CD4-positive, alpha-beta T cell treated with Interferon alpha-2 for 1 hour (primary cell): ENCODE measurements at places on chromosomes 6 and 20.

GRCh38 chr6:125819535-125820326 is 29.0 kb downstream of the NCOA7 start:
- no peak for DNase-seq

DNA sequence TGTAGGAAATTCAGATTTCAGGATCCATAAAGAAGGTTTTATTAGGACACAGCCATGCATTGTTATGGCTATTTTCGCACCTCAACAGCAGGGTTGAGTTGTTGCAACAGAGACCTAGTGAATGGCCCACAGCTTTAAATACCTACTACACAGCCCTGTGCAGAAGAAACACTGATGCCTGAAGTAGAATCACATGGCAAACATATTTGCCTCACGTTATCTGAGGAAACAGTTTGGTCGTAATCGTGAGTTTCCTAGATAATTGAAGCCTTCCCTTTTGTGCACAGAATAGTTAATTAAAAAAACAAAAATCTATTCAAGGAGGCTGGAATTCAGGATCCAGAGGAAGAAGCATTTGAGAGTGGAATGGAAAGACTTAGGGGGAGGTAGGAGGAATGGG is 55.1 kb downstream of the GCNT2 start:
- DNase-seq, result no peak

GRCh38 chr6:79913369-79913768 is 34.0 kb downstream of the ELOVL4 start:
- no peak for DNase-seq

DNA sequence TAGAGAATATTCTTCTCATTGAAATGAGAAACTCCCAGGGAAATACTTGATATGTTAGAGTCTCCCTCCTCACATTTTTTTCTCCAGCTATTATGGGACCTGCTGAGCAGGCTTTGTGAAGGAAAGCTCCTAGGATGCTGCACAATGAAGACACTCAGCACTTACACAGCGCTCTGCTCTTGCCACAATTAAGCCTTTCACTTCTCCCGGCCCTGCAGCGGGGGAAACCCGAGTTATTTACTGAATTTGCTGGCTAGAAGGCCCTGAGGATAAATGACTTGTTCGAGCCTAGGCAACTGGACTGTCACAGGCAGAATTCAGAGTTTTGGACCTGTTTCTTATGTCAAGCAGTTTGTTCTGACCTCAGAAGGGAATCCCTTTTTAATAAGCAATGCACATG is 102.0 kb downstream of the MAP3K7 start:
- no peak for DNase-seq

DNA sequence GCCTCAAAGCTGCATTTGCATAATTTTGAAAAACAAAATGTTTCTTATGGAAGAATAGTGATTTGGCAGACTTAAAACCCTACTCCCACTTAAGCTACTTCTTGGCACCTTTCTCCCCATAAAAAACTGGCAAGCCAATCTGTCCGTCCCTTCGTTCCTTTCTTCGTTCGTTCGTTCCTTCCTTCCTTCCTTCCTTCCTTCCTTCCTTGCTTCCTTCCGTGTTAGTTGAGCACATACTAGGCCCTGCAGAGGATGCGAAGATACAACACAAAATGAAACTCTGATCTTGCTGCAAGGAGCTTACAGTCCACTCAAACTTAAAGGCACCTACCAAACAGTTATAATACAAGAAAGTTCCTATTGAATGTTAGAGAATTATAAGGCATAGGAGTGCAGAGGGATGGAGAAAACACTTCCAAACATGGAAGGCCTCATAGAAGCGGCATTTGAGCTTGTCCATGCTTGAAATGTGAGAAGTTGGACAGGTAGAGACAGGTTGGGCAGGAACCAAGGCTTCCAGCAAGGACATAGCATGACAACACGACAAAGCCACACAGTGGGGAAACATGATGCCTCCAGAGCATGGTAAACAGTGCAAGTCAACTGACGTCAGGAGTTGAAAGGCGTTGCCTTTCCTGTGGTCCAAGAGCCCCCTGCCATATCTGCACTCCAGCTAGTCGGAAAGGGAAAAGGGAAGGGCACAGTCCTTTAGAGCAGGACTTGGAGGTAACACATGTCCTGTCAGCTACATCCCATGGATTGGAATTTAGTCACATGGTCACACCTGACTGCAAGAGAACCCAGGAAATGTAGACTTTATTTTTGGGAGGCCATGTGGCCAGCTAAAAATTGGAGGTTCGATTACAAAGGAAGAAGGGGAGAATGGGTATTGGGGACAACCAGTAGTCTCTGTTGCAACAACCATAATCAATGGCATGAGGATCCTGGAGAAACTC is 7.0 kb downstream of the PNPLA1 start:
- DNase-seq, result no peak

DNA sequence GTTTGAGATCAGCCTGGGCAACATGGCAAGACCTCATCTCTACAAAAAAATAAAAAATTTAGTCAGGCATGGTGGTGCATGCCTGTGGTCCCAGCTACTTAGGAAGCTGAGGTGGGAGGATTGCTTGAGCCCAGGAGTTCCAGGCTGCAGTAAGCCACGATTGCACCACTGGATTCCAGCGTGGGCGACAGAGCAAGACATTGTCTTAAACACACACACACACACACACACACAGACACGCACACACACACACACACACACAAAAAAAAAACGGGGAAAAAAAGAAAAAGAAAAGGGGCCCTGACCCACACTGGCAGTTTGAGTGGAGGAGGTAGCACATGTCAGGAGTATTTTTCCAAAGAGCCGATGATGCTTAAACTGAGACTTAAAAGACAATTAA is 122.2 kb downstream of the AFG1L start:
- DNase-seq, result no peak

DNA sequence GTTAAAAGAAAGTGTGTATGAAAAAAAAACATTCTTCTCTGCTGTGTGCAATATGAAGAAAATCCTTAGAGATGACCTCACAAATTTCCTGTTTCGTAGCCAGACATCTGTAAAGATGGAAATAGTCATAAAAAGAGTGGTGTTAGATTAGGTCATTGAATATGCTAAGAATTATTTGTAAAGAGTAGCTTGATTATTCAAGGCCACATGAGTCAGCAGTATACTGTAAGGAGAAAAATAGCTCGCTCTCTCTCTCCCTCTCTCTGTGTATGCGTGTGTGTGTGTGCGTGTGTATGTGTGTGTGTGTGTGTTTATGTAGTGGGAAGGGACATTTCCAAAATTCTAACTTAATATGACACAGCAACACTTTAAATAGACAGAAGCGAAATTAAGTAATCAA is 78.8 kb downstream of the PTCHD4 start:
- no peak for DNase-seq

DNA sequence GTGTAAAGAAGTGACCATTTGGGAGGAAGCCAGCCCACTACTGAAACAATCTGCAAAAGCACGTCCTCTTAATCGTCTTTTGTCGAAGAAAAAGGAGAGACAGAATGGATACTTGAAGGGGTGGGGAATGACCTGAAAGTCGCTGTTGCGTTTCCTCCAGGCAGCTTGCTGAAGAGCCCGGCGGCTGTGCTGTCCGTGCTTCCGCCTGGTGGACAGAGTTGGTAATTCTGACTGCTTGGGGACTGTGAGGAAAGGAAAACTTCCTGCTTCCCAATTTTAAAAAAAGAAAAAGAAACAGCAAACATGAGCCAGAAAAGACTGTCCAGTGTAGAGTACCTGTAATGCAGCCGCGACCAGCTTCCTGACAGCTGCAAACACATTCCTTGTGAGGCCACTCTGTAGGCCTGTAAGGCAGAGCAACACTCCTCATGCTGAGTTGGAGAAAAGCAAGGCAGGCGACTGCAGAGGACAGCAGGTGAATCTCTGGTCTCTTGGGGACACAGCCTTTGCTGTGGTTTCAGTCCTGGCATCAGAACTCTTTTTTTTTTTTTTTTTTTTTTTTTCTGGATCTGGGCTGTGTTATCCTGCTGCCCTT is 251.1 kb upstream of the TBX18 start:
- no peak for DNase-seq

DNA sequence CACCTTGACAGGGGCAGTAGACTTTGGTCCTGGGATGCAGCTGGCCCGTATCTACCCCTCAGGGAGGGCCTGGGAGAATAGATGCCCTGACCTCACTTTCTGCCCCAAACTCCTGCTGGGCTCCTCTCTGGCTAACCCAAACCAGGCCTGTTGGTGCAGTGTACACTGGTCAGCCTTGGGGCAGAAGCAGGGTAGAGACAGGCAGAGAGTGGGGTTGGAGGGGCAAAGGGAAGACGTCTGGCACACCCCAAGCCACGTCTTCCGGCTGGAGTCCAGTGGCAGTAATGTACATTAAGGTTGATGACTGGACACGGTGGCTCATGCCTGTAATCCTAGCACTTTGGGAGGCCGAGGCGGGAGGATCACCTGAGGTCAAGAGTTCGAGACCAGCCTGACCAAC is 9.3 kb downstream of the DDR1 start:
- DNase-seq, result no peak

DNA sequence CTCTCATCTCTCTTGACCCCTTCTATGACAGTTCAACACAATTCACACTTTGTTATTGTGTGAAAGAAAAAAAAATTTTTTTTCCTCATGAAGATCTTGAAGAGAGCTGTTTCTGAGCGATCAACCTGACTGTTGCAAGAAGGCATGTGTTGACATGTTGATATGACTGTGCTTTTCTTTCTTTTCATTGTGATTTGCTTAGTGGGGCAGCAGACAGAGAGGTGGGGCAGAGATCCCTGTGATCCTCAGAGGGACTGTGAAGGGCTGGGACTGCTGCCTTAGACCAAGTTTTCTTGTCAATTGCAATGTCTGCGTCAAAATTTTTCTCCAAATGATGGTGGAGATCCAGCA is 70.8 kb upstream of the IYD start:
- no peak for DNase-seq

DNA sequence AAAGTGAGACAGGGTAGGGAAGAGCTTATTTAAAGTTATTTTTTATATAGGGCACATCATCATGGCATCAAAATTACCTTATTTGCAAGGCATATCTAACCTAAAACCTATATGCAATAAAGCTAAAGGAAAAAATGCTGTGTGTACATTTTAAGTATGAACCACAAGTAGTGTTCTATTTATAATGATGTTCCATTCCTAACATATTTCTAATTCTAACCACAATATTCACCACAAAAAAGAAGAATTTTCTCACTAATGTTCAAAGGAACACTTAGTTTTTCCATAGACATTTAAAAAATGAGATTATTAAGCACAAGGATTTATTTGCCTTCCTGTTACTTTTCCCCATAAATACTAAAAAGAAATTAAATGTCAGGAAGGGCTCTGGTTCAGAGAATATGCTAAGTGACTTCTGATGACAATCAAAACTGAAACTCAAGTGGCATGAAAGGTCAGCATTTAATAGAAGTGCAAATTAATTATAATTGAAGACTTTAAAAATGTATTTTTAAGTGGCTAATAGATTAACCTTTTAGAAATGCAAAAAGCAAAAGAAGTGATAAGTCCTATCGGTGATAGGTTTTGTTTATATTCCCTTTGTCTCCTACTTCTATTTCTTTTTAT is 25.1 kb downstream of the GPR63 start:
- no peak for DNase-seq
